CD4-positive, alpha-beta T cell treated with Interleukin-17A for 4 hours (primary cell): ENCODE measurements at places on chromosomes 3 and 15.

DNA sequence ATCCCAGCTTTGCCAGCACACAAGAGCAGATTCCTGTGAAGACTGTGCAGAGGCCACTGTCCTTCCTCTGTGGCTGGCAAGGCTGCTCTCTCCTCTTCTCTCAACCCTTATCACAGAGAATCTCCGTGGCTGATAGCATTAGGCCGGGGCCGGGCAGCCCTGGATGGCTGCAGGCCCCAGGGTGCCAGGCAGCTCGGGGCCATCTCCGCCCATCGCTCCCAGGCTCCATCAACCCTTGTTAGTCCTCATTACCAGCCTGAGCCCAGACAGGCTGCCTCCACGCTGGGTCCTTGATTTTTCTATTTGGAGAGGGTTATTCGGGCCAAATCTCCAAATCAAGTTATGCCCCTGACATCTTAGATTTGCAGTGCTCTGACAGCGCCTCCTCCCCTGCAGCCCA, 39.1 kb downstream of the MRPL46 start:
- DNase-seq = no peak

DNA sequence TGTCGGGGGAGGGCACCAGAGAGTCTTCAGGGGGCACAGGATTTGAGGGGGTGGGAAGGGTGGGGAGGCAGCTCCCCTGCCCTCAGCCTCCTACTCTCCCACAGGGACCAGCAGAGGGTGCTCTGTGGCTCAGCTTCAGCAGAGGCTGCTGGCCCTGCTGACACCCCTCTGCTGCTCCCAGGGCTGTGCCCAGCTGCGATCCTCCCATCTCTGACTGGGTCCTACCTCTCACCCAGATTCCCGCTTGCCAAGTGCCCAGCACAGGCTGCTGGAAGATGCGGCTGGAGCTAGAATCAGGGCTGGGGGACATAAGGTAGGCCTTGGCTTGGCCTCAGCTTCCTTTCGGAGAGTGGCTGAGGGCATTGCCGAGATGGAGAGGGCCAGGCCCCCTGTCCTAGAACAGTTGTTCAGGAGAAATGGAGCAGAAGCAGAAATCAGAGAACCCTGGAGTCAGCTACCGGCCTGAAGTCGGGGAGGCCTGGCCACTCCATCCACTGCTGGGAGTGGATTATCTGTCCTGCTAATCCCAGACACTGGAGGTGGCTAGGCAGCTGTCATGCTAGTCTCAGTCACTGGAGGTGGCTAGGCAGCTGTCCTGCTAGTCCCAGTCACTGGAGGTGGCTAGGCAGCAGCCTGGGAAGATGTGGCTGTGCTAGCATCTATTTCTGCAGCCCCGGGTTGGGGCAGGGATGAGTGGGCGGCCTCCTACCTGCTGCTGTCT, 3.9 kb downstream of the GRM2 start:
- no peak for DNase-seq

- no peak for DNase-seq
These were observed 72.2 kb downstream of the ATP8B4 start for GRCh38 chr15:50046867-50047266.

GRCh38 chr15:91941871-91942658, 88.6 kb downstream of the SLCO3A1 start:
- no peak for DNase-seq

DNA sequence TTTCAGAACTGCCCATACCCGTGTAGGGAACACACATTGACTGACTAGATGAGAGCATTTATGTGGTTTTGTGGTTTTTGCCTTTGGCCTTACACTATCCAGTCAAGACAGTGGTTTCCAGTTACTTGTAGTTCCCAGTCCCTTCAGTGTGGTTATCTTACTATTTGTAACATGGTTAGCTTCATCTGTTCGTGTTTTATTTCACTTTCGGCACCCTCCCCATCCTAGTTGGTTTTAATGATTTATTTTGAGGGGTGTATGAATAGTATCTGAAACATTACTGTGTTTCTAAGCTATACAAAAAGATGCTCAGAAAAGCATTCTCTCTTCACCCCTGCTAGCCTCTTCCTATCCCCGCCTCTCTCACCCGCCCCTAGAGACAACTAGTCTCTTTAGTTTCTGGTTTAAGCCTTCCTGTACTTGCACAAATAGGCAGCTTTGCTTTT, 14.1 kb downstream of the LYSMD4 start:
- DNase-seq = no peak

DNA sequence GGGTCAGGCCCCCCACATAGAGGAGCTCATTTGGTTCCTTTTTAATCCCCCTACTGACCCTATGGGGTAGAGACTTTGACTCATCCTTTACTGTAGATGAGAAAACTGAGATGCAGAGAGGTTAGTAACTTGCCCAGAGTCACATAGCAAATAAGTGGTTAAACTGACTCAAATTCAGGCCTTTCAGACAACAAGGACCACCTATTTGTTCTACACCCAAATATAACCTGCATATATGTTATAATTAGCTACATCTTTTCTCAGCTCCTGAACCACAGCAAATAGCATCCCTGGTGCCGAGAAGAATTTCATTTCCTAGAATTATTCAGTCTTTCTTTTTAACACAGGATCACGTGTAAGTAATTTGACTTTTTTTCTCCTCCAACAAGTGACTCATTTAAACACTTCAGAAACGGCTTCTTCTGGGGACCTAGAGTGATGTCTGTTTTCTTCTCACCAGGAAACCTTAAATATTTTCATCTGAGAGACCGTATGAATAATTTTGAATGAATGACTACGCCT, 57.4 kb downstream of the MGLL start:
- no peak for DNase-seq

DNA sequence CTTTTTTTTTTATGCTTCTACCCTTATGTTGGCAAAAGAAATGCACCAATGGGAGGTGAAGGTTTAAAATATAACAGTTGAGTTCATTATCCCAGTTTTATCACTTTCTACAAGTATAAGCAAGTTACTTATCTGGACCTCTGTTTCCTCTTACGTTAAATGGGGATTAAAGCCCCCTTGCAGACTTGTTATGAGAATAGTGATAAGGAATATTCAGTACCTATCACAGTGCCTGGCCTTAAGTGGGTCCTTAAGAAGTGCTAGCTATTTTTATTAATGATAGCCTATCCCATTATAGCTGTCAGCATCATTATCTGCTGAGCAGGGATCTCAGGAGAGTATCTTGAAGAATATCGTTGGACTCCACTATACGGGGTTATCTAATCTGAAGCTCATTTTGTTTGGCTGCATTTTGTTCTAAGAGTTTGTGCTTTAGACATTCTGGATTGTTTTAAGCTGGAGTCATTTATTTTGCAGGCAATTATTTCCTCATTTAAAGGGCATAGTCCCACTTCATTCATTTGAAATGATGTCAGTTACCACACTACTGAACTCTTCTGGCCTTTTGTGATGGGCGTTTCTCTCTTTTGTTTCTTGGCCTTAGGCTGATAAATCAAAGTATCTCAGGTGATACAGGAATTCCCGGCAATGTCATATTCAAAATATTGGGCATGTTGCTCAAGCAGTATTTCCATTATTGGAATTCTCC, 28.8 kb downstream of the RAB8B start:
- DNase-seq = no peak

- DNase-seq = no peak
These were observed 6.9 kb downstream of the RPL15 start for GRCh38 chr3:23923786-23924185.

DNA sequence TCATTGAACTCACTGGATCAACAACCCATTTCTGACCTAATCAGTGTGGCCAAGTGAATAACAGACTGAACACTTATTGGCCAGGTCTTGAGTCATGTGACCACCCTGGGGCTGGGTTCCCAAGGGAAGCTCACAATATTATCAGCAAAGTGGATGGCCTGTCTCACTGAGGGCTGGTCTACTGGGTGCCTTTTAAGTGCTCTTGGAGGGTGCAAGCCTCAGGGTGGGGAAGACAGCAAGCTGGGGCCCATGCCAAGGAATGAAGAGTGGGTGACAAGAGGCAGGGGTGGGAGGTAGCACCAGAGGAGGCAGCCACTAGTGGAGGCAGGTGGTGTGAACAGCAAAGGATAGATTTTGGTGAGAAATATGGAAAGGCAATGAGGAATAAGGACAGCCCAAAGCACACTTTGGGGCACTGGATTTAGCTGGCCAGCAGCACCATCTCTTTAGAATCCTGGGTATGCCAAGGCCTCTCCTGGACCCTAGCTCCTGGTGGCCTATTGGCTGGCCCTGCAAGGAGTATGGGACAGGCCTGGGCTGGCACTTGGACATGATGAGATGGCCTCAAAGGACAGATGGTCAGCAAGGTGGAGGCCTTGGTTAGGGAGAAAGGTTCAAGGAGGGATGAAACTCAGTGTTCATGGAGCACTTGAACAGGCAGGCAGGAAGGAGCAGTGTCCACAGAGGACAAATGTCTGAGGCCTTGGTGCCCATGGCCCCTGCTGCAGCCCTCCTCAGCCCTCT, 34.2 kb downstream of the HMCES start:
- DNase-seq = no peak

DNA sequence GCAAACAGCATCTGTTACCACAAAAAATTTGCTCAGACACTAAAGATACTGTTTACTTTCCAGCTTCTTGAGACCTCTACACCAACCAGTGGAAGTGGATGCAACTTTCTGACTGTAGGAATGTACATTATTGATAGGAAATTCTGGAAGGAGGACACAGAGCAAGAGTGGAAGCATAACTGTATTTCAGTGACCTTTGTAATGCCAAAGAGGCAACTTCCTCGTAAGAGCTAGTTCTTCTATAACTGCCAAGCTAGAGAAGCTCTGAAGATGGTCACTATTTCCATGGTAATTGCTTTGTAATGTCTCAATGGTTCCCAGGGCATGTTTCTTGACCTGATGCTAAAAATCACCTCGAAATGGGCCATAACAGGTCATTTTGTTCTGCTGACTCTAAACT, 96.3 kb upstream of the SLC2A2 start:
- DNase-seq = no peak

DNA sequence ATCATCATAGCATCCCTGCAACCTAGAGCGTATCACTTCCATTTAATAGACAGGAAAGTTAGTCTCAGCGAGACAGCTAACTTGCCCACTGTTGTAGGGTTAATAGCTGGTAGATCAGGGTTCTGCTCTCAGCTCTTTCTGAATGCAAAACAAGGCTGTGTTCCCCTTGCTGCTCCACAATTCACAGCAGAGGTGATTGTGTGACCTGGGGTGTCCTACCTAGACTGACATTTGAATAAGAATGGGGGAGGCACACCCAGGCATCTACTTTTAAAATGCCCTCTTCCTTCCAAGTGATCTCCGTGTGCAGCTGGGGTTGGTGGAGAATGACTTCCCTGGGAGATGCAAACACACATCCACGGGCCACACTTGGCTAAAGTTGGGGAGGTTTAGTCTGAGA, 43.0 kb upstream of the CACNA2D3 start:
- DNase-seq = no peak

DNA sequence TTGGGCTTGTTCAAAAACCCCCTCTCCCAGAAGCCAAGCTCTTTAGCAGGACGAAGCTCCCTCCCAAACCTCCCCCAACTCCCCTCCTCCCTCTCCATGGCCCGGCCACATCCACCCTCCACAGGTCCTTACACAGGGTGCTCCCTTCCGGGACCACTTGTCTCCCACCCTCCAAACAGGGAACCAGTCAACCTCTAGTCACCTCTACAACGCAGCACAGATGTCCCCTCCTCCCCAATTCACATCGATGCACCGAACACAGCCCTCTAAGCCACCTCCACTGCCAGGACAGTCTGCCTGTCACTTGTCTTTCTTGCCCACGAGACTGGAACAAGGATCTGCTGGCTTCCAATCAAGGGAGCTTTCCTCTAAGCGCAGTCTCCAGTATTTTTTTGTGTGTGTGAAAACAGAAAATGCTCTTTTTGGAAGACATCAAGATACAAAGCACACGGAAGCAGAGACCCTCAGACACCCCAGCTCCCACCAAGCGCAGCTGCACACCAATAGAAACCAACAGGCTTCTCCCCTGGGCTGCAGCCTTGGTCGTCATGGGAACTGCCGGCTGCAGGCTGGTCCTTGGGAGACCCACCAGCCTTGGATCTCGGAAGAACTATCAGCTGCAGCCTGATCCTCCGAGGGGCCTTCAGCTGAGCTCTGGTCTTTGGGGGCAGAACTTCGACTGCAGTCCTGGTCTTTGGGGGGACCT, 26.5 kb downstream of the IQSEC1 start:
- no peak for DNase-seq

GRCh38 chr3:117790235-117790987, 1080.8 kb downstream of the TUSC7 start:
- no peak for DNase-seq

GRCh38 chr15:79221696-79222095, 60.8 kb upstream of the ANKRD34C start:
- DNase-seq = no peak

DNA sequence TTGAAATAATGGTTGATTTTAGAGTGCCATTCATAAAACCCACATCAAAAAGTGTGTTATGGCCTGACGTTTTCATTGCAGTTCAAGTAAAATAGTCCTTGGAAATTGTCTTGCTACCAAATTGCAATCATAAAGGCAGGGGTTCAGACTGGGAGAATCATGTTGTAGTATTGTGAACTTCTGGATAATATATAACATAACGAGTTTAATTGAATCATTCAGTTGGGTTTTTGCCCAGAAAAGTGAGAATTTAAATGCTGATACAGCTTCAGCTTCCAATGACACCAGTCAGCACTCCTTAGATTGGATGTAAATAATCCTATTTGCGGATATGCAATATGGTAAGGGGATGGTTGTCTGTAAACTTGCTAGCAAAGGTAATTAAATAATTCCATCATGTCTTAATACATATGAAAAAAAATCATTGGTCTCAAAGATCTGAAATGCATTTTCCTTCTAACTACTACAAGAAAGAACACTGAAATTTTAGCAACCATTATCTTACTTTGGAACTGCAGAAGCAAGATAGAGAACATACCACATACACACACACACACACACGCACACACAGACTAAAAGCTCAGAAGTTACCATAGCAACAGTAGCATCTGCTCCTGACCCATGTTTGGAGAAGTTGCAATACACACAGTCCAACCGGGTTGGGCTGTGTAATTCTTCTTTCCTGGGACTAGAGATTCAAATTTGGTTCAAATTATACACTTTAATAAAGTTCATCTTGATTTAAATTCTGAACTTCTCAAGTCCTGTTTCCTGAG, 686.2 kb upstream of the NR2F2 start:
- no peak for DNase-seq
